Activated T-helper 2 cell treated with anti-CD3 and anti-CD28 coated beads, Interferon-gamma antibody, Interleukin-2, Interleukin-4, amounts not matched to agents 10 μg/mL and 5 μg/mL and 100 μg/mL, durations not matched to agents 14 hours and 24 hours and 36 hours (primary cell): ENCODE measurements at places on chromosomes 7 and 10.

DNA sequence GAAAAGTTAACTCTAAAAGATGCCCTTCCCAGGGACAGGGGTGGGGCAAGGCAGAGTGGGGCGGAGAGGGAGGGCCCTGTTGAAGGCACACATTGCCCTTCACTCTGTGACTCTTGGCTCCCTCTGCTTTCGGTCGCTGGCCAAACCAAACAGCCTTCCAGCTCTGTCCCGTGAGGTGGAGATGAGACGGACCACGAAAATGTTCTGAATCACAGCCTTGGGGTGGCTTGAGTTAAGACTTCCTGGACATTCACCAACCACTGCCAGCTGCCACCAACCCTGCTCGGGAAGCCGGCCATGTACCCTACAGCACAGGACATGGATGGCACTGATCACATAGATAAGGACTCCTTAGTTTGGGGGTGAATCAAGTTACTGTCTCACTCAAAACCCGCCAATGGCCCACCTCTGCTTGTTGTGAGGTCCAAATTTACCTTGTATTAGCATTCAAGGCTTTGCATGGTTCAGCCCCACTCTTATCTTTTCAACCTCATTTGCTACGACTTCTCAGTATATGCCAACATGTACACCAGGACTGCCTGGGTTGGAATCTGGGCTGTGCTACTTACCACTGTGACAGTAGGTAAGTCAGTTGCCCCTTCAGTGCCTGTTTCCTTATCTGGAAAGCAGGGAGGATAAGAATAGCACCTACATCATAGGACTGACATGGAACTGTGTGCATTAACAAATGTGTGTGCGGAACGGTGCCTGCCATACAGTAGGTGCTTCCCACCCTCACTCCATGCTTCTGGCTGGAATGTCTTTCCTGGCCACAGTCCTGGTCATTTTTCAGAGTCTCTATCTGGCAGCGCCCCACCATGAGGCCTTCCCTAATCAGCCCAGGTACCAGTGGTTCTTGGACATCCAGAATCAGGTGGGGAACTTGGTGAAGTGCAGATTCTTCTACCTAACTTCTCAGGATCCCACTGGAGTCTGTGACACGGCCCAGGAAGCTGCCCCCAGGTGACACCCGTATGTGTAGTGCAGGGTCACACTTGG lies 28.0 kb downstream of the ITPRIP start:
- H3K4me1 ChIP-seq = peaks cover 32% of the 10 kb centered on the region
- H3K27me3 ChIP-seq = no peaks in the 10 kb centered on the region
- no peak overlapping the region for H3K4me3 ChIP-seq
- H3K27ac ChIP-seq = no peak overlapping the region

- H3K36me3 ChIP-seq = no peaks in the 10 kb centered on the region
- no peak overlapping the region for H3K27ac ChIP-seq
- H3K4me3 ChIP-seq = no peak overlapping the region
- no peak for DNase-seq
Measured at GRCh38 chr10:131230641-131231322, 80.7 kb downstream of the TCERG1L start.

- H3K4me1 ChIP-seq = no peaks in the 10 kb centered on the region
- H3K27ac ChIP-seq = no peak overlapping the region
- no peak overlapping the region for H3K4me3 ChIP-seq
- no peaks in the 10 kb centered on the region for H3K36me3 ChIP-seq
Measured at GRCh38 chr10:6912424-6912823, 332.3 kb upstream of the PRKCQ start.

DNA sequence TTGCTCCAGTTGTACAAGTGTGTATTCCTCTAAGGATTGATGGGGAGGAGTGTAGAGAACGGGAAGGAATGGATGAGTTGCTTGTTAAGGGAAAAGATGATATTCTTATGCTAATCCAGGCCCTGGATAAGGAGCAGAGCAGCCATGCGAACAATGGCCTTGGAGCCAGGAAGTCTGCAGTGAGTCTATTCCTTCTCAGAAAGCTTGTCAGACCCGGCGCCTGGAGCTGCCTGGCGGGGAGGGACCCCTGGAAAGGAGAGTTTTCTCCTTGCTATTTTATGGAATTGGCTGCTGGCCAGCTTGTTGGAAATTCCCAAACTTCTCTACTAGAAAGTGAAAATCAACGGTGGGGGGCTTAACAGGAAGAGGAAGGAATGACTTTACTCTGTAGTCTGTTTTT lies 89.1 kb downstream of the MMRN2 start:
- peaks cover 2% of the 10 kb centered on the region for H3K4me1 ChIP-seq
- no peak overlapping the region for H3K4me3 ChIP-seq
- H3K27ac ChIP-seq = no peak overlapping the region
- H3K36me3 ChIP-seq = no peaks in the 10 kb centered on the region
- H3K27me3 ChIP-seq = no peaks in the 10 kb centered on the region
- DNase-seq = no peak

DNA sequence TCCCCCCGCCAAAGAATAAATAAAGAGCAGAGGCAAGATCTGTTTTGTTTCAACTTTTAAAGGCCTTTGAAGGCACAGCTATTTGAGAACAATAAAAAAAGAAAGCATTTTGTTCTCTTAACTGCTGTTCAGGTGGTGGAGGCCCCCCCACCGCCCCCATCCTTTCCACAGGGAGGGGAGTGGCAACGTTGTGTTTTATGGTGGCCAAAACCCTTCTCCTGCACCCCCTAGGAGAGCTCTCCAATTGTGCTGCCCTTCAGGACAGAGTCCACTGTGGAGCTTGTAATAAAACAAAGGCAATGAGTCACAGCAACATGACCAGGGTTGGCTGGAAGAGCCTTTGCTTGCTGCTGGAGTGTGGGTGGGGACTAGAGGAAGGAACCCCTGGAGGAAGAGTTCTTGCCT lies 987.9 kb downstream of the KCNMA1 start:
- no peaks in the 10 kb centered on the region for H3K36me3 ChIP-seq
- H3K27me3 ChIP-seq = no peaks in the 10 kb centered on the region
- no peak for DNase-seq

GRCh38 chr10:13788711-13789447 lies 202.1 kb downstream of the PRPF18 start:
- peaks cover 30% of the 10 kb centered on the region for H3K4me1 ChIP-seq
- H3K36me3 ChIP-seq = no peaks in the 10 kb centered on the region
- H3K27ac ChIP-seq = peak overlapping the region; percentile 56
- DNase-seq = no peak

GRCh38 chr7:2009541-2010001 lies 223.2 kb downstream of the MAD1L1 start:
- DNase-seq = no peak
- no peaks in the 10 kb centered on the region for H3K4me1 ChIP-seq
- no peak overlapping the region for H3K27ac ChIP-seq
- H3K36me3 ChIP-seq = no peaks in the 10 kb centered on the region
- no peak overlapping the region for H3K4me3 ChIP-seq

GRCh38 chr7:108417926-108418325 lies 38.3 kb downstream of the NRCAM start:
- H3K36me3 ChIP-seq = no peaks in the 10 kb centered on the region
- no peak overlapping the region for H3K4me3 ChIP-seq
- H3K4me1 ChIP-seq = peaks cover 14% of the 10 kb centered on the region
- peaks cover 24% of the 10 kb centered on the region for H3K27me3 ChIP-seq

- H3K4me1 ChIP-seq = no peaks in the 10 kb centered on the region
- peaks cover 62% of the 10 kb centered on the region for H3K36me3 ChIP-seq
- H3K27me3 ChIP-seq = no peaks in the 10 kb centered on the region
Measured at GRCh38 chr10:112426111-112426510, 20.6 kb downstream of the ZDHHC6 start.

- no peak for DNase-seq
- H3K27ac ChIP-seq = no peak overlapping the region
Measured at GRCh38 chr7:142689439-142690120, 59.7 kb upstream of the PRSS1 start.

DNA sequence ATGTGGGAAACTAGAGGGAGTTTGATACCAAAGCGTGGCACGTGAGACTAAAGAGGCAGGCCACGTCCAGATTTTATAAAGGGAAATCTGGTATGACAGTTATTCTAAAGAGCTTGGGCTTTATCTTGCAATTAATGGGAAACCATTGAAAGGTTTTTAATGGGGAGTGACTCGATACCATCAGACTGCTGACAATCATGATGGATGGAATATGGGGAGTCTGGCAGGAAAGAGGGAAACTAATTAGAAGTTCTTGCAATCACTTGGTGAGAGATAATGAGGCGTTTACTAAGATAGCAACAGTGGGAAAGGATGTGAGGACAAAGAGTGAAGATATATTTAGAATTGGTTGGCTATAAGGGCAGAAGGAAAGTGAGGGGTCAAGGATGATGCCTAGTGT lies 94.0 kb downstream of the MBL2 start:
- no peaks in the 10 kb centered on the region for H3K36me3 ChIP-seq
- no peak overlapping the region for H3K4me3 ChIP-seq
- H3K4me1 ChIP-seq = peaks cover under 1% of the 10 kb centered on the region
- H3K27ac ChIP-seq = no peak overlapping the region

- no peaks in the 10 kb centered on the region for H3K4me1 ChIP-seq
- H3K27me3 ChIP-seq = no peaks in the 10 kb centered on the region
- no peak overlapping the region for H3K4me3 ChIP-seq
- H3K36me3 ChIP-seq = no peaks in the 10 kb centered on the region
Measured at GRCh38 chr10:107971411-107971810, 806.9 kb upstream of the SORCS1 start.

DNA sequence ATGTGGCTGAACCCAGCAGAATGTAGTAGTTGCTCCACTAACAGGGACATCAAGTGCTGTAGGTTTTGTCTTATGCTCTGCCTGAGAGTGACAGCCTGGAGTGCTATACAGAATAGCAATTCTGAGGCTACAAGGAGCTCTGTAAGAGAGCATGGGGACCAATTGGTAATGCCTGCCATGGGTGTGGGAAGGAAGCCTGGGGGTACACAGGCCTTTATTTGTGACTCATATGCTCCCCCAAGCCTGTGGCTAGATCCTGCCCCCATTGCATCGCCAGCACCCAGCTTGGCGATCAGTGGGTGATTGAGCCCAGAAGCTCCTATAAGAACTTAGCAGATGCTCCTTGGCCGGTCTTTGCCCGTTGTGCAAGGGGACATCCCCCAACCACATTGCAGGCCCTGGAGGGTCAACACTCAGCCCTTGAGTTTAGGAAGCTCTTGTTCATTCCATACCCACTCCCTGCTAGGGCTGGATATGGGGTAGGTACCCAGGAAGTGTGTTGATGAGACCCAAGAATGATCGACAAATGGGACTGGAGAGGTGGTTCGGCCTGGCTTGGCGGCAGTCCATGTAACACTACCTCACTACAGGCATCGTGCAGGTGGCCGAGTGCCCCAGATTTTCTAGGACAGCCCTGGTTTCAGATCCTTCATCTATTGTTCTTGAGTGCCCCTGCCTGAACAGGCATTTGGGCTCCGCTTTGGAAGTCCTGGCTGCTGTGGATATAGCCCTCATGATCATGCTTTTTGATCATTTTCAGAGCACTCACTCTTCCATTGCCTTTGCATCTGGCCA lies 37.7 kb downstream of the ZMIZ1 start:
- no peak for DNase-seq
- no peaks in the 10 kb centered on the region for H3K36me3 ChIP-seq
- peaks cover 10% of the 10 kb centered on the region for H3K4me1 ChIP-seq
- no peak overlapping the region for H3K4me3 ChIP-seq
- H3K27me3 ChIP-seq = no peaks in the 10 kb centered on the region

GRCh38 chr10:19332304-19332703 lies 283.7 kb downstream of the MALRD1 start:
- no peaks in the 10 kb centered on the region for H3K27me3 ChIP-seq
- no peak overlapping the region for H3K4me3 ChIP-seq
- no peak for DNase-seq
- no peaks in the 10 kb centered on the region for H3K4me1 ChIP-seq
- H3K36me3 ChIP-seq = no peaks in the 10 kb centered on the region

DNA sequence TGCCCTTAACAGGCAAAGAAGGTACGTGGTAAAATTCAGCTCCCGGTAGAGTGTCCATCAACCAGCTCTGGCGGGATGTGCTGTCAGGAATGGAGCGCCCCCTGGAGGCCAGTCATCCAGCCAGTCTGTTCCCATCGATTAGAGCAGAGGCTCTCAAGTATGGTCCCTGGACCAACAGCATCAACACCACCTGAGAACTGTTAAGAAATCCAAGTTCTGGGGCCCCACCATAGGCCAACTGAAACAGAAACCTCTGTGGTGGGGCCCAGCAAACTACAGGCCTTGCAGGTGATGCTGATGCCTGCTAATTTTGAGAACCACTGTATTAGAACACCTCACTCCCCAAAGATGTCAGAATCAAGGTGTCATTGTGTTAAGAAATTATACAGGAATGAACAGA lies 109.2 kb downstream of the DPY19L1 start:
- H3K27me3 ChIP-seq = peaks cover 2% of the 10 kb centered on the region
- H3K4me1 ChIP-seq = peaks cover 7% of the 10 kb centered on the region
- no peak overlapping the region for H3K4me3 ChIP-seq
- H3K36me3 ChIP-seq = peaks cover 3% of the 10 kb centered on the region

DNA sequence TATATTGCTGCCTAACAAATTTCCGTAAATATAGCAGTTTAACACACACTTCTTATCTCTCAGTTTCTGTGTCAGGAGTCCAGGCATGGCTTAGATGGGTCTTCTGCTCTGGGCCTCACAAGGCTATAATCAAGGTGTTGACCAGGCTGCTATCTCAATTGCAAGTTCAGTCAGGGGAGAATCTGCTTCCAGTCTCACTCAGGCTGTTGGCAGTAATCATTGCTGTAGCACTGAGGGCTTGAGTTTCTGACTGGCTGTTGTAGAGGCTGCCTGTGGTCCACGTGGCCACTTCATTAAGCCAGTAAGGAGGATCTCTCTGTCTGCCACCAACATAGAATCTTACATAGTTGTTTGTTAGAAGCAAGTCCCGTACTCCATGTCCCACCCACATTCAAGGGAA lies 138.4 kb downstream of the ST7 start:
- no peak overlapping the region for H3K27ac ChIP-seq
- no peak for DNase-seq
- H3K27me3 ChIP-seq = no peaks in the 10 kb centered on the region
- no peaks in the 10 kb centered on the region for H3K36me3 ChIP-seq
- H3K4me1 ChIP-seq = peaks cover 19% of the 10 kb centered on the region

DNA sequence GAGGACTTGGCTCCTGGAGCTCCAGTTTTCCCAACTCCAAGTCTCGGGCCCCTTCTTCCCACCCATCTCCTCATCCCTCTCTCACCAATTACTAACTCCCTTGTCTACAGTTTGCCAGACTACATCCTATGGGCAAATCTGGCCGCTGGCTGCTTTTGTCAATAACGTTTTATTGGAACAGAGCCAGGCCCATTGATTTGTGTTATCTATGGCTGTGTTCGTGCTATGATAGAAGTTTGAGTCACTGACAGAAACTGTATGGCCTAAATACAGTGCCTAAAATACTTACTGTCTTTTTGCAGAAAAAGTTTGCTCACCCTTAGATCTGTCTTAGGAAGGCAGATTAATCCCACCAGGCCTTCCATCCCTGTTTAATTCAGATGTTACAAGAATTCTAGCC lies 71.3 kb downstream of the PIP4K2A start:
- peak overlapping the region; percentile 22 for H3K27ac ChIP-seq
- H3K27me3 ChIP-seq = no peaks in the 10 kb centered on the region
- no peak overlapping the region for H3K4me3 ChIP-seq
- peaks cover 61% of the 10 kb centered on the region for H3K4me1 ChIP-seq
- peaks cover 22% of the 10 kb centered on the region for H3K36me3 ChIP-seq

- no peaks in the 10 kb centered on the region for H3K4me1 ChIP-seq
- H3K27ac ChIP-seq = no peak overlapping the region
- no peak for DNase-seq
Measured at GRCh38 chr10:16854623-16855022, 37.4 kb upstream of the RSU1 start.

- DNase-seq = no peak
- H3K27ac ChIP-seq = no peak overlapping the region
- H3K4me1 ChIP-seq = peaks cover 81% of the 10 kb centered on the region
- peak overlapping the region; percentile 89 for H3K4me3 ChIP-seq
Measured at GRCh38 chr10:11175823-11176243, 158.2 kb downstream of the CELF2 start.
